ENCODE measurements at places on chromosomes 2 and 18. TPM values are rescaled to one million over a fixed set of nuclear protein-coding genes. Genes with fewer than 3 reads are reported as not detected.

- no peak for DNase-seq
Observed at GRCh38 chr2:30031184-30031583, 109.8 kb upstream of the ALK start.

- no peak for DNase-seq
Observed at GRCh38 chr2:117470311-117471095, 344.0 kb upstream of the DDX18 start.

DNA sequence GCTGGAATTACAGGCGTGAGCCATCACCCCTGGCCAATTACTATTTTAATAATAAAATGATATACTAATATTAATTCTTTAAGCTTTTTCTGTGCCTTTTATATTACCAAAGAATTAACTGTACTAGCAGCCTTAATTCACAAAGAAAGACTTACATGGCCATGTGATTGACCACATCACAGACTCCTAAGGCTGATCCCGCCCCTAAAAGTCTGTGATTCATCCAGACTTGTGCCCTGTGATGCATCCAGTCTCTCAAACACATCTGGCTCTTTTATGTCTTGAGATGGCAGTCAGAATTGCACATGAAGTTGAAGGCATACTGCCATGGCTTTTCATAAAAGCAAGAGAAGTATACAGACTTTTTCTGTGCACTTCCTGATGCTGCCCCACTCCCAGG lies 91.7 kb downstream of the DTNA start:
- DNase-seq = no peak

GRCh38 chr2:52222128-52222527 lies 1190.2 kb upstream of the NRXN1 start:
- DNase-seq = no peak

- no peak for DNase-seq
Observed at GRCh38 chr2:46438794-46439193, 40.6 kb upstream of the TMEM247 start.

GRCh38 chr18:30940952-30941539 lies 101.5 kb downstream of the DSC3 start:
- DNase-seq = no peak

DNA sequence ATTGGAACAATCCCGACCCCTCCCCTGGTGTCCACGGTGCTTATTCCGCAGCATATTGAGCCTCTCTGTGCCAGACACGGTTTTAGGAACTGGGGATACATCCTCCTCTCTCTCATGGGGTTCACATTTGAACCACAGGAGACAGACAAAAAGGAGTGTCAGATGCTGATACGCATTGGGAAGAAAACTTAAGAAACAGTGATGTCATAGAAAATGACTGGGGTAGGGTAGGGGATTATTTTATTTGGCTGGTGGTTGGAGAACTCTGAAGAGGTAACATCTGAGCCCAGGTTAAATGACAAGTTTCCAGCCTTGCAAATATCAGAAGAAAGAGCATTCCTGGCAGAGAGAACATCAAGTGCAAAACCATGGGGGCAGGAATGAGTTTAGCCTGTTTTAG lies 344.5 kb downstream of the DPP10 start:
- no peak for DNase-seq

DNA sequence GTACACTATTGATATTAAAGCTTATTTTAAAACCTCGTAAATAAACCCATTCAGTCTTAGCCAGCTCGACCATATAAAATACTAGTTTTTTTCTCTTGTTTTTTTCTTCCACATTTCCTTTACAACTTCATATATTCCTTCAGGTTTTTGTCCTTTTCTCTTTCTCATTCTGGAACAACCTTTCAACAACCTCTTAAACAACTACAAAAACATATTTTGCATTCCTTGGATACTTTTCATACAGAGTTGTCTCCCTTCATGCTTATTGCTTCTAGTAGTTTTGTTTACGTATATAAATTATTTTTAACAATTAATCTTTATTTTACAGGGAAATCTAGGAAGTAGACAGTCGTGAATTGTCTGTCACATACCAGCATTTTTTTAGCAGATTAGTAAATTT lies 41.2 kb downstream of the COMMD1 start:
- no peak for DNase-seq

- no peak for DNase-seq
Observed at GRCh38 chr2:46470114-46470628, 9.2 kb upstream of the TMEM247 start.

- peak; percentile 2 for DNase-seq
Observed at GRCh38 chr2:88885679-88886416, 194.4 kb downstream of the RPIA start.

- DNase-seq = no peak
Observed at GRCh38 chr2:131493199-131493968, 1.2 kb upstream of the MZT2A start.

DNA sequence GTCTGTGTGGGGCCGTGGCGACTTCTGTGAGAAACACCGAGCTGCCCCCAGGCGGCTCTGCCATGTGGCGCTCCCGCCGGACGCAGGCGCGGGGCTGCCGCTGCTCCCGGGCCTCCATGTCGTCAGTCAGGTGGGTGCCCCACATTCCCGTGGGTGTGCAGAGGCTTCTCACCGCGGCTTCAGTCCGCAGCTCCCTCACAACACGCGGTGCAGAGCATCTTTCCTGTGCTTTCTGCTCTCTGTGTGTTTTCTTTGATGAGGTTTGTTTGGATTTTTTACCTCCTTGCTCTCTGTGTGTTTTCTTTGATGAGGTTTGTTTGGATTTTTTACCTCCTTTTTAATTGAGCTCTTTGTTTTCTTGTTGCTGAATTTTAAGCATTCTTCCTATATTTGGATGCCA lies 13.0 kb downstream of the AQP12A start:
- DNase-seq = no peak

- no peak for DNase-seq
Observed at GRCh38 chr18:69580107-69580506, 179.4 kb downstream of the DOK6 start.

GRCh38 chr2:235744161-235744560 lies 250.3 kb downstream of the AGAP1 start:
- no peak for DNase-seq

The REG1B gene
- not detected for total RNA-seq

The ASXL3 gene
- 0.22 TPM for total RNA-seq

The RPS27A gene
- total RNA-seq = 704 TPM

The ARHGAP25 gene
- total RNA-seq = 8.9 TPM

The NDC80 gene
- 3.2 TPM for total RNA-seq

The MYO7B gene
- total RNA-seq = under 0.01 TPM

All from lung microvascular endothelial cell (primary cell).